NAMALWA (cell line): ENCODE measurements at places on chromosomes 16 and 17.

DNA sequence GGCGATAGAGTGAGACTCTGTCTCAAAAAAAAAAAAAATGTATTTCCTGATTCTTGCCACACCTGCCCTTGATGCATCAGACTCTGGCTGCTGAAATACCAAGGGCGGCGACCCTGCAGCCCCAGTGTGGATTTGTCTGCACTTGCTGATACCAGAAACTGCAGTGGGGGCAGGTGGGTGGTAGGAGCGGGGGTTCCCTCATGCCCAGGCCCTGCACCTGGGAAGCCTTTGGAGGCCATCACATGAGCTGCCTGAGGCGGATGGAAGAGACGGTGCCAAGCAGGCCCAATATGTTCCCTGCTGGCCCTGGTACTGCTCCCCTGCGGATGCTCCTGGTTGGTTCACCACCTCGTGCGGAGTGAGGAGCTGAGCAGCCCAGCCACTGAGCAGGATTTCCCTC is 50.6 kb downstream of the MARF1 start:
- DNase-seq, result peak; percentile 13

GRCh38 chr17:73847952-73848351 is 203.7 kb upstream of the SDK2 start:
- no peak for DNase-seq

DNA sequence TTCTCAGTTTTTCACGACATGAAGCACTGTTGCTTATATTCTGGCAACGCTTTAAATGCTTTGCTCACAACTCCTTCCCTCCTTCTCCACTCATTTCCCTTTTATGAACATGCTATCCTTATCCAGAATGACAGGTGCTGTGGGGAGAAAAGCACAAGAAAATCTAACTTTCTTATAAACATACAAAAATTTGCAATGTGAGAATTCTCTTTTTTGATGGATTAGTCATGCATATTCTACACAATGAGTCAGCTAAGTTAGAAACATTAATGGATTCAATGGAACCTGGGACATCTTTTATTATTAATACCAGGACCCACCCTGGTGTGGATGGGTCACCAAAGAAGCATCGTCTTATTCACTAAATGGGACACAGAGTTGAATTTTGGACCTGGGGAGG is 234.6 kb upstream of the CDH5 start:
- no peak for DNase-seq

GRCh38 chr16:53457670-53458069 is 23.4 kb downstream of the RBL2 start:
- peak; percentile 63 for DNase-seq

DNA sequence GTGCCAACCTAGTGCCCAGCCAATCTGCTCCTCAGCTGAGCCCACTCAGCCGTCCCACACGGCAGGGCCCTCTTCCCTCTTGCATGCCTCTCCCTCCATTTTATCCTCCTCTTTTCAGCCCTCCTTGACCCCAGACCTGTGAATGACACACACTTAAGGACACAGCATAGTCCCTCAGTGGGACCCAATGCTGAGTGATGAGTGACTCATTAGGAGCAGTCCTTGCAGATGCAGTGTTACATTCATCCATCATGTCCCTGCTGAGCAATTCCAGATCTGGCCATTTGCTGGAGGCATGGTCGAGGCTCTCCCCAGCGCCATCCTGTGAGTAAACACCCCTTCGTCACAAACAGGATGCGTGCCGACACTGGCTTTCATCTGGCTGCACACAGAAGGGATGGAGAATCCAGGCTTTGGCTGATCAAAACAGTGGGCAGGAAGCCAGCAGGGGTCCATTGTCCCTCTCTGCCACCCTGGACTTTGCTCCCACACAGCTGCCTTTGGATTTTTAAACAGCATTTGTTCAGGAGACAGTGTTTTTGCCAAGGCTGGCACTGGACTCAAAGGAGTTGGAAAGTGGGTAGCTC is 122.6 kb downstream of the AXIN2 start:
- no peak for DNase-seq

DNA sequence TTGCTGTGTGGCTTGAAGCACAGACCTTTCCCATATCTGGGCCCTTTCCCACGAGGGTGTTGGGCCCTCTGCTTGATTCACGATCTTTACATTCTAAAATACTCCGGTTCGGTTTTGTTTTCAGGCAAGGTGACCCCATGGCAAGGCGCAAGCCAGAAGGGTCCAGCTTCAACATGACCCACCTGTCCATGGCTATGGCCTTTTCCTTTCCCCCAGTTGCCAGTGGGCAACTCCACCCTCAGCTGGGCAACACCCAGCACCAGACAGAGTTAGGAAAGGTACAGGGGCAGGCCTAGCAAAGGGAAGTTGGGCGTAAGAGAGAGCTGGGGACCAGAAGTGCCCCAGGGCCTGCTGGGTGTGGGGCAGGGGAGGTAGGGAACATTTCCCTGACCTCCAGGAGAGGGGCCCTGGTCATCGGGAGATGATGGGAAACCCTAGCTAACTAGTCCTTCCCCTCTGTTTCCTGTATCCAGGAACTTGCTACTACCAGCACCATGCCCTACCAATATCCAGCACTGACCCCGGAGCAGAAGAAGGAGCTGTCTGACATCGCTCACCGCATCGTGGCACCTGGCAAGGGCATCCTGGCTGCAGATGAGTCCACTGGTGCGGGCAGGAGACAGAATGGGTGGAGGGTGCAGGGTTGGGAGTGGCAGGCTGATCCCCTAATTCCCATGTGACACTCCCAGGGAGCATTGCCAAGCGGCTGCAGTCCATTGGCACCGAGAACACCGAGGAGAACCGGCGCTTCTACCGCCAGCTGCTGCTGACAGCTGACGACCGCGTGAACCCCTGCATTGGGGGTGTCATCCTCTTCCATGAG is 1.4 kb downstream of the ALDOA start:
- DNase-seq, result no peak

DNA sequence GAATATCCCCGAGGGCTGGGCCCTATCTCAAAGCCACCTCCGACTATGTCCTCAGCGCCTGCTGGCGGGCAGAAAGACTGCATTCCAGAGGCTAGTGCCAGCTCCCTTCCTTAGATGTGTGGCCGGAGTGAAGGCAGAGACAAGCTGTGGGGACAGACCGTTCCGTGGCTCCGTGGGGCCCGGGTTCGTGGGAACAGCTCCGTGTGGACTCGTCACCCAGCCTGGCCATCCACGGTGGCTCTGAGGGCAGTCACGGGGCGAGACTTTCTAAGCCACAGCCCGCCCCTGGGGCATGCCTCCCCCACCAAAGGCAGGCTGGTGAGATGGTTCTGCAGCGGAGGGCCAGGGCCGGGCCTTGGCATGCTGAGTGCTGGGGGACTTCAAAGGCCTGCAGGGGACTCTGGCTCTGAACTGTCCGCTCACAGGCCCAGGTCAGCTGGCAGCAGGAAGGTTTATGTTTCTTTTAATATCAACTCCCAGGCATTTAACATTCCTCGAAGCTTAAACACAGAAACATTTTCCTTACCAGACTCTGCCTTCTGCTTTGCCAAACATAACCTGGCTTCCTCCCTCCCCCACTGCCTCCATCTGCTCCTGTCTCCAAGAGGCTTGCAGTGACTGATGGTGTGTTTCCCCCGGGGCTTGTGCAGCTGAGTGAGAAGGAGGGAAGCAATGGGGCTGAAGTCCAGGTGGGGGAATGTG is 50.4 kb downstream of the TIMM22 start:
- DNase-seq, result no peak

- DNase-seq, result no peak
Observed at GRCh38 chr17:57481910-57482391, 225.6 kb downstream of the MSI2 start.

- no peak for DNase-seq
Observed at GRCh38 chr17:36485027-36485426, 1.5 kb upstream of the ZNHIT3 start.
